Nephron progenitor cell (in vitro differentiated cells): ENCODE measurements at places on chromosomes 2 and 18.

- no peak for DNase-seq
These were observed 14.2 kb downstream of the SEPTIN2 start for GRCh38 chr2:241329669-241330615.

- no peak for DNase-seq
These were observed 106.5 kb downstream of the SMAD7 start for GRCh38 chr18:48844271-48844670.

DNA sequence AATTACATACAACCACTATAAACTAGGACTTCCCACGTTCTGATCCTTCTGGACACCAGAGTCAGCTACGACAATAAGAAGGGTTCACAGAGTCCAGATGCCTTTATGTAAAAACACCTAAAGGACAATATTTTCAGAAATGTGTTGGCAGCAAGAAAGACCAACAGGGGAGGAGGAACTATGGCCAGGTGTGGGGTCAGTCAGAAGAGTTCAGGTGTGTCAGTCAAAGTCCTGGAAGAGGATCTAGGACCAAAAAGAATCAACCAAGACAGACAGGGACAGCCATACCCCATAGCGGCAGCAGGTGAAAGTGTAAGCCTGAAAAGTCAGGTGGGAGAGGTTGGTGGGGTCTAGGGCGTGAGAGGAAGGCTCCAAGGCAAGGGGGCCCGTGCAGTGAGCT, 38.0 kb upstream of the YPEL5 start:
- DNase-seq: no peak

DNA sequence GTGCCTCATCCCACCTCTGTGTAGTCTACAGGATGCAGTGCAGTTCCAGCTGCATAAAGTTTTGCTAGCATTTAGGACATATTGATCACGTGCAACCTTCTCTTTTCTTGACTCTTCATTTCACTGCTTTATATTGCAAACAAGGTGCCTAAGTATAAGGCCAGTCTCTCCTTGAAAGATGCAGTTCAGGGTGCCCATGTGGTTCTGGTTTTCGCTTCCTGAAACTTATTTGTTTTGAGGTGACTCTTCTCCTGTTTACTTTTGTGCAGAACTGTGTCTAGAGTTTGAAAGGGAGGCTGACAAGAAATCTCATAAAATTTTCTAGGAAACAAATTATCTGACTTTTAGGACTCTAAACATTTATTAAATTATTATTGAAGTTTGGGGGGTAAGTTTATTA, 189.9 kb downstream of the UBE2E3 start:
- no peak for DNase-seq

GRCh38 chr2:69973335-69973735, 11.9 kb upstream of the ASPRV1 start:
- DNase-seq: no peak

DNA sequence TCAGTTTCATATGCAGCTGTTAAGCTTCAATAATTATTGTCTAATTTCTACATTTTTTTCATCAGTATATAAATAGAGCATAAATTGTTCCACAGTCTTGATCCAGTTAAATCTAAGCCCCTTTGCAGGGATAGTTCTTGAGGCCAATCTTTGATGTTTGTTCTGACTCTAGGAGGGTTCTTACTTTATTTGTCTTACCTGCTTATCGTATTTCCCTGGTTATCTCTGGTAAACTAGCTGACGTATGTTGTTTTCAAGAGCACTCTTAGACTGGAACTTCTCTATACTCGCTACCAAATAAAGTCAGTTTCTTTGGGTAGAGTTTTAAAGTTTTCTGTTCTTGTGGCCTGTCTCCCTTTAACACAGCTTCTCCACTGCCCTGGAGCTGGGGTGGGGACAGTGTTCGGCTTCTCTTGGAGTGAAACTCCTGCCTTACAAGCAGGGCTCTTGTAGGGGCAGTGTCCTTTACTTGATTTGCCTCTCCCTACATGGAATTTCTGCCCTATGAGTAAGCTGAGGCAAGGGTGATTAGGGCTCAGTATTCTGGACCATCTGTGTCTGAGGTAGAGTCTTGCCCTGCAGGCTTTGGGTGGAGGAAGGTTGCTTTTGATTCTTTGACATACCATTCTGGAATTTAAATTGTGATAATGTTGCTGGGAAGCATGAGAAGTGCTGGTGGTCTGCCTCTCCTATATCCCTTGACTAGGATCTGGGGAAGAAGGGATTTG, 90.3 kb downstream of the PTPN4 start:
- no peak for DNase-seq

GRCh38 chr2:178914259-178914849, 107.1 kb upstream of the TTN start:
- DNase-seq: peak; percentile 83

- no peak for DNase-seq
These were observed 653.4 kb upstream of the FSHR start for GRCh38 chr2:49807689-49808088.

GRCh38 chr2:119723784-119724467, 35.8 kb upstream of the PTPN4 start:
- DNase-seq: no peak

DNA sequence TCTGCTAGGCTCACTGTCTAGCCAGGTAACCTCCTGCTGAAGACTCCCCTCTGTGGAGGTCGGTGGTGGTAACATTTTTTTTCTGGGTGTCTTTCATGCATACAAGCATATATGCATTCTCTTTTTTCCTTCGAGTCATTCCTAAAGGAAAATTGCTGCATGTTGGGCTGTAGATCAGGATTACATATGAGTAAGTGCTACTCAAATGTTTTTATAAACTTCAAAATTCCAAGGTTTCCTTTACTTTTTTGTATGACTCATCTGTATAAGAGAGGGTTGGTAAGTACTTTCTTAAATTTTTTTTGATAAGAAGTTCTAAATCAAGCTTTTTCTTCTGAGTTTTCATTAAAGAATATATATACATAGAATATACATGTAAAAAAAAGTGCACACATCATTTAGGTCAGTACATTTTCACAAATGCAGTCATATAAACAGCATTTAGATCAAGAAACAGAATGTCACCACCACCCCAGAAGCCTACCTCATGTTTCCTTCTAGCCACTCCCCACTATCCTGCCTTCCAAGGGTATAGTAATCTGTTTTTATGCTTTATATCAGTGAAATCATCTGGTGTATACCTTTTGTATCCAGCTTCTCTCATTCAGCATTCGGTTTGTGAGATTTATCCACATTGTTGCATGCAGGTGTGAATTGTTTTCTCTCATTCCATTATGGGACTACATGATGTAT, 128.0 kb upstream of the MAP3K20 start:
- DNase-seq: no peak

DNA sequence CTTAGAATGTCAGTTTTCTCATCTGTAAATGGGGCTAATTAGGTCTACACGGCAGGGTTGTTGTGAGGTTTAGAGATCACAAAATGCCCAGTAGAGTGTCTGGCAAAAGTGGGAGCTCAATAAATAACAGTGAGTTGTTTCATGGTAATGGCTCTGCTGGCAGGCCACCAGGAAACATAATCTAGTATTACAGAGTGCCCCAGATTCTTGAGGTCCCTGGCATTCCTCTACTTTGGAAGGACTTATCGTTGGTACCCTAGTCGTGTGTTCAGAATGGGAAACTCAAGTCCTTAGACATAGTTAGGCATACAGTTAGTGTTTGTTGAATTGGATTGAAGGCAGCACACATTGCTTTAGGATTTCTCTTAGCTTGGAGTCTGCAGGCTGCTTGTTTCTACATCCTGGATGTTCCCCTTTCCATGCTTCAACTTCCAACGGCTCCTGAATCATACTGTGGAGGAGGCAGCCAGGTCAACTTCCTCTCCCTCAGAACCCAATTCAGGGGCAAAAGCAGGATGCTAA, 161.5 kb upstream of the FOSL2 start:
- no peak for DNase-seq

- no peak for DNase-seq
These were observed 145.9 kb downstream of the PIK3C3 start for GRCh38 chr18:42100911-42101310.

DNA sequence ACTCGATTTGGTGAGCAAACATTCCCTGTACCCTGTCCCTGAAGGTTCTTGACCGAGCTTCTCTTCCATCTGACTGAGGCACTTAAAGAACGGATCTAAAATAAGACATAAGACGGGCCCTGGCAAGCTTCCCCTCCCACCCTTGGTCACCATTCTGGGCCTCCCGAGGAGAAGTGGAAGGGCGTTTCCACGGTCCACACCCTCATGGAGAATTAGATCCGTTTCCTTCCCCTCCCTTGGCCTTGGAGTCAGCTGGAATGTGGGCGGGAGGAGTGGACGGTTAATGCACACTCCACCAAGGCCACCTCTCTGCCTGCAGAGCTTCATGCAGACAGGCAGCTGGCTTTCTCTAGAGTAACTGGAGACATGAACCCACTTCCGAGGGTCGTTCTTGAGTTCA, 257.3 kb upstream of the APCDD1 start:
- DNase-seq: no peak
